CD4-positive, alpha-beta T cell treated with Interleukin-15 for 4 hours (primary cell): ENCODE measurements at places on chromosomes 2 and 18.

- no peak for DNase-seq
Measured at GRCh38 chr2:182330451-182331305, 96.2 kb downstream of the PDE1A start.

DNA sequence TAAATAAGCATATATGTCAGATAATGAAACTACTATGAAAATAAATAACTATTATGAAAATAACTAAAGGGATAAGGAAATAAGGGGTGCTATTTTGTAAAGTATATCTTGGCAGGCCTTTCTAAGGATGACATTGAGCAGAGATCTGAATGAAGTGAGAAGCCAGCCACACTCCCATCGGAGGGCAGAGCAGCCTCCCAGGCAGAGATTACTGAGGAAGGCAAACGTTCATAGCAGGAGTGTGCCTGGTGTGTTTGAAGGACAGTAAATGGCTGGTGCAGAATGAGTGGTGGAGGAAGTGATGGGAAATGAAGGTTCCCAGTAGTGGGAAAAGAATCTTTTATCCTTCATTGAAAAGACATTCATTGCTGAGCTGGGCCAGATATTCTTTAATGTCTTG is 62.5 kb downstream of the SPHKAP start:
- DNase-seq, result no peak

- DNase-seq, result no peak
Measured at GRCh38 chr2:233060501-233060979, 398 bp downstream of the INPP5D start.

DNA sequence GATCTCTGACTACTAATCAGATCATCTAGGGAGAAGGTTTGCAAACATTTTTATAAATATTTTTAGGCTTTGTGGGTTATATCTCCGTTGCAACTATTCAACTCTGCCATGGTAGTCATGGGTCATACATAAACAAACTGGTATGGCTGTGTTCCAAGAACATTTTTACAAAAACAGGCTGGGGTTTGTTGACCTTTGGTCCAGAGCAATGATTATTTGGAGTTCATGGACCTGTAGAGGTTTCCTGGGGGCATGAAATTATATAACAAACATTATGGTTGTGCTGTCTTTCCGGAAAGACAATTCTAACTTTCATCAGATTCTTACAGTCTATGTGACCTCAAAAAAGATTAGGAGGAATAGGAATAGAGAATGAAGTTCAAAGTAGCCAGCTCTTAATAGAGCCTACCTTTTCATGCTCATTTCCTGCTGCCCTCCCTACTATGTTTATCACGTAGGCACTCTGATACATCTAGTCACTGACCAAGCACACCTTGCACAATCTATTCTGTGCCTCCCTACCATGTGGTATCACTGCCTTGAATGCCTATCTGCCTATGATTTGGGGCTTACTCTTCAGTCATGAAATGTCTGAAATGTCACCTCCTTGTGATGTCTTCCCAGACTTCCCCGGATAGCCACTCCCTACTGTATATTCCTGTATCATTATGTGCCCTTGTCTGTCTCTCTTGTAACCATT is 102.4 kb upstream of the SCN1A start:
- DNase-seq, result no peak

DNA sequence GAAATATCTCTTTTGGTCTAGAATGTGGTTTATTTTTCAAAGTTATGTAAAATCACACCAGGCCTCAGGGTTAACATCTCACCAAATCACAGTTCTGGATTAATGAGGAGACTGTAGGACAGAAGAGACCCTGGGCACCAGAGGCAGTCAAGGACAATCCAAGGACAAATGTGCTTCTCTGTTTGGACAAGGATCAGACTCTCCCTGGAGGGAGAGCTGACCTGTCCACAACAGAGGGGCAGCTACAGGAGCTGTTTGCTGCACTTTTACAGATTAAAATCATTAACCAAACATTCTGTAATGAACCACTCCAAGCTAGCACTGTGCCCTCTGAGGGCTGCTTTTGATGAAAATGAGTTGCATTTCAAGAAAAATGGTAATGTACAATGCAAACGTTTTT is 690.6 kb upstream of the SLC8A1 start:
- no peak for DNase-seq

GRCh38 chr18:9055626-9056025 is 46.9 kb upstream of the NDUFV2 start:
- DNase-seq, result no peak

DNA sequence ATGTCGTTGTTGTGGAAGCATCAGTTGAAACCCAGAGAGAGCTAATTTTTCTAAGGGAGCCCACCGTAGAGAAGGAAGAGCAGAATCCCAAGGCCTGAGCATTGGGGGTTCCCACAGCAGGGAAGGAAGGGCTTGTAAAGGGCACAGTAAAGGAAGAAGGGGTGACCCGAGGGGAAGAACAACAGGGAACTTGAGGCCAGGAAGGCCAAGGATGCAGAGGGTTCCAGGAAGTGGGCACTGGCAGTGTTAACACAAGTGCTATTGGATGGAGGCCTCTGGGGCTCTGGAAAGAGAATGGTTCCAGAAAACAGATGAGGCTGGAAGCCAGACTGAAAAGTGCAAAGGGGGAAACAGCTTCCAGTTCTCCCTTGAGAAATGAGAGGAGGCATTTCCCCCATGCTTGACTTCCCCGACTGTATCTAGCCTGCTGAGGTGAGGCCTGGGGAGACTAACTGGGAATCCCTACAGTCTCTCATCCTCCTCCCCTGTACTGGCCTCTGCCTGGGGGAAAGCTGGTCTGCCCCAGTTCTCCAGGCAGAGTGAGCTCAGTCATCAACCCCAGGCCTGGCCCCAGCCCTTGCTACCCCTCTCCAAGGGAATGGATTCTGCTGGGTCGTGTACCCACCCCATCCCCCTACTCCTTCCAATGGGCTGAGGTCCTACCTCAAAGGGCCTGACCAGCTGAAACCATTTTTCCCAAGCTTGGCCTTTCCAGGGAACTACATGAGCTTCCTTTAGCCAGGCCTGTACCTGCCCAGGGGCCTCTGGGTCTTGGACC is 43.2 kb upstream of the MRPL33 start:
- no peak for DNase-seq

GRCh38 chr2:150137338-150138069 is 350.0 kb downstream of the RND3 start:
- no peak for DNase-seq

DNA sequence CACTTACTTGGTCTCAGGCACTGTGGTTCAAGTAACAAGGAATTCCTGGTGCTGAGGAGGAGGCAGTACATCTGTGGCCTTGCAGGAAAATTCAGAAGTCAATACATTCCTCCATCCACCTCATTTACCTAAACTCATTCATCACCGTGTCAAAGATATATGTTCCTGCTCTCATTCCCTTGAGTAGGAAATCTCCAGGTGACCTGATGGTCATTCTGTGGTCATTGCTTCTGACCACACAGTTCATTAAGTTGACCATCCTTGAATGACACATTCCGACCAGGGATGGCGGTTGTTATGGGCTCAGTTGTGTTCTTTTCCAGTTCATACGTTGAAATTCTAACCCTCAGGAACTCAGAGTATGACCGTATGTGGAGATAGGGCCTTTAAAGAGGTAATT is 2.1 kb upstream of the STK17B start:
- no peak for DNase-seq

DNA sequence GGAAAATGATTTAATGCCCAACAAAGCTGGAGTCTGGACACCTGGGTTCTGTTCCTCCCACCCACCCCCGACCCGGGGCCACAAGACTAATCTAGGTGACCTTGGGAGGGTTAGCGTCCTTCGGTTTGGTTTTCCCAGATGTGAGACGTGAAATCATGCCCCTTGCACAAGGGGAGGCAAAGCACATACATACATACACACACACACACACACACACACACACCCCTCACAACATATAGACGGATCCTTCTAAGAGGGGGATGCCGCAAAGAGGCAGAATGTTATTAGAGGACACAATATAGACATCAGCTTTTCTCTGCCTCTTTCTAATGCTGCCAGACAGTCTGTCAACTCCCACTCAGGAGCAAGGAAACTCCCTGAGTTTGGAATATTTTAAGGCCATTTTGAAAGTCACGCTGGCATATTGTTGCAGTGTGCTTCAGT is 616 bp upstream of the RBMS1 start:
- DNase-seq, result no peak

GRCh38 chr18:79644006-79644665 is 35.5 kb upstream of the CTDP1 start:
- DNase-seq, result peak; percentile 64

- no peak for DNase-seq
Measured at GRCh38 chr2:181578829-181579228, 78.1 kb downstream of the CERKL start.

DNA sequence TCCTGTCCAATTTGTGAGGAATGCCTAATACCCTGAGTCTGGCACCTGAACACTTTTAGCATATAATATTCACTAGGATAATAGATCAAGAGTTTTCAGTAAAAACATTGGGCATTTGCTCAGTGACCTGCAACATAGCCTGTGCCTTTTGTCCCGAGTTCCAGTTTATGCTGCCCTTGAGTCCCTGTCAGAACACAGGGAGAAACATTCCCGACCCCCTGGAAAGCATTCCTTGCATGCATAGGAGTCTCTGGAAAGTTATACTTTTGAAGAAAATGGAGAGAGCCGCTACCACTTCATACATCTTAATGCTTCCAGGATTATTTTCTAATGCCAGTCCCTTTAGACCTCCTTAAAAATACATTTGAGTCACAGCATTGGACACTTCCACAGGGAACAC is 107.3 kb downstream of the PLCL1 start:
- DNase-seq, result no peak

DNA sequence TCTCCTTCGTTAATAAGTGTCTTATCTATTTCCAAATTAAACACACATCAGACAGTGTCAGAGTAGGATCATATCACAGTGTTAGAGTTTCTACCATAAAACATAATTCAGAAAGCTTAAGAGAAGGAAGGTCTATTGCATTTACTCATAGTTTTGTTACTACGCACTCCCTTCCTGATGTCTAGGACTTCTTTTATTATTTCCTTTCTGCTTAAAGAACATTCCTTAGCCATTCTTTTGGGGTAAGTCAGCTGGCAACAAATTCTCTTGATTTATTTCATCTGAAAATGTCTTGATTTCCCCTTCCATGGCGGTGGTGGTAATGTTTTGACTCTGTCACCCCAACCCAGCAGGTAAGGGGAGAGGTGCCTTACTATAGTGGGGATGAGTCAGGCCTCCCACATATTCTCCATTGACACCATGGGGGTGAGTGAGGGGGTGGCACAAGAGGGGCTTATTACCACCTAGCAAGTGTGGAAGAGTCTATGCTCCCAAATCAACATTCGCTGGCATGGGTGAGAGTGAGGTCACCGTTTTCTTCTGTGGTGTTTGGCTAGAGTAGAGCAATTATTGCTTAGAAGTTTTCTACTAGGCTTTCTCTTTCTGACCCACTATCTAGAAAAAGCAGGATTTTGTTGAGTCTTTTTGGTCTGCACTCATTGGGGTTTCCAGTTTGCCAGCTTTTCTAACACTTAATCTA is 29.9 kb downstream of the ABCB11 start:
- DNase-seq, result no peak

GRCh38 chr2:16767789-16768476 is 102.3 kb upstream of the CYRIA start:
- no peak for DNase-seq

DNA sequence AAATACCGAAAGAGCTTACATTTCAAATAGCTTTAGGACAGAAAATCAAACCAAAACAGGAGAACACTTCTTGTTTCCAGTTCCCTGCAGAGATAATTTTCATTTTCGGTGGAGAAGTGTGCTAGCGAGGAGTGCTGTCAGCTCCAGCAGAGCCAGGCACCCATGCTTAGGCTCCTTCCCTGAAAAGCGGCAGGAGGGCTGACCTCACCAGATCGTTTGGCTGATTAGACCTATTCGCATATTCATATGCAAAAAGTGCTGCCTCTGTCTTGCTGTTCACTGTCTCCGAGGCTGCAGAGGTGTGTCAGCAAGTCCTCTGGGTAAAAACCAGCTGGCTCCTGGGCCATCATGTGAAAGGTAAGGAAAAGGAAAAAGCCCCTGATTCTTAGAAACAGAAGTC is 225.8 kb upstream of the COPS8 start:
- no peak for DNase-seq

DNA sequence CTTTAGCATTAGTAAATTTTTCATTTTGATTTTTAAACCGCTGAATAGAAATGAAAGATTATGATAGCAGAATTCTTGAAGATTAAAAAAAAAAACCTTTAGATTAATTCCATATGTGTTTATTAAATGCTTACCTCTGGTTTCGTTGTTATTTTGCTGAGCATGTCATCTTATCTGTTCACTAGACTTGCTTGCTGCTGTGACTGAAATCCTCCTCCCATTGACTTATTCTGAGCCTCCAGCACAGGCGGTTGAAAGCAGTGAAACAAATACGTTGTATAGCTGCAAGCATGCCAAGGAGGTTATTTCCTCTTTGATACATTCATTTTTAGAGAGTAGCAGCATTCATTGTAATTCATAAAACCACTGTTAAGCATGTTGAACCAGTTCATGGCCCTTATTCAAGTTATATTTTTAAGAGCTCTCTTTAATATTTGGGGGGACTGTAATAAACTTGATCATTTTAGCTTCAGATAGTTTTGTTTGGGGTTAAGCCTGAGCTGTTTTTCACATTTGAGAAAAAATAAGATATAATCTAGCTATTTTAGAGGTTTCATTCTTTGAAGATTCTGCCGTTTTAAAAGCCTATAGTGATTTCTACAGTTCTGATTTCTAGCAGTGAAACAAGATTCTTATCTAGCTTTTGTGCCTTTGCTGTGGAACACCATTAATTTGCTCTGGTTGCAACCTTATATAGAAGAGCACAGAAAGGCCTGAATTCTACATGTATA is at the start of gene HTR2B:
Gene HTR2B, minus strand, starts transcription at position 205 of the 731 bp plus-strand sequence. CDS start 1,278 bp downstream, outside the sequence.
- no peak for DNase-seq

- DNase-seq, result no peak
Measured at GRCh38 chr2:48812416-48812815, 56.9 kb upstream of the LHCGR start.

- no peak for DNase-seq
Measured at GRCh38 chr2:99181624-99182000, 628 bp downstream of the MRPL30 start.

- DNase-seq, result no peak
Measured at GRCh38 chr2:55929476-55929875, 5.9 kb upstream of the EFEMP1 start.

DNA sequence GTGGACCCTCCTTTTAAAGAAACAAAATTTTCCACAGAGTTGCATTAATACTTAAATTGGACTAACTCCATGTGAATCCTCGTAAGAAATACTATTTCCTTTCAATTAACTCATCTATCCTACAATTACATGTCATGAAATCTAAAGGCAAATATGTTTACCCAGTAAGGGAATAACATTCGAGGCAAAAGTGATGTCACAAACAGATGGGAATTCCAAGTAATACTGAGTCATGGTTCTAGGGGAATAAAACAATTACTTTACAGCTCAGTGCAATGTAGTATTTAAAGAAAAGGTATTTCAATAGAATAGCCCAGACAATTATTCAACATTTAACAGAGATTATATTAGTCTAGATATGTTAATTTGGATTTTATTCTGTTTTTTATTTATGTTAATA is 205.8 kb downstream of the ZNF385B start:
- no peak for DNase-seq
